Thoracic aorta (tissue), 2 donors: ENCODE measurements at places on chromosomes 1 and 21. TPM values are rescaled to one million over a fixed set of nuclear protein-coding genes. Genes with fewer than 3 reads are reported as not detected.

CD160 gene
- 0.28 TPM for total RNA-seq

FCER1A gene
- 2.8 TPM for total RNA-seq

S100A9 gene
- 138 TPM for total RNA-seq

KLHDC7A gene
- not detected for total RNA-seq

LINGO4 gene
- not detected for total RNA-seq

GCSAML gene
- 1.2 TPM for total RNA-seq

GRCh38 chr1:232463225-232463624 lies 166.7 kb downstream of the SIPA1L2 start:
- DNase-seq: no peak

GRCh38 chr1:108075055-108075454 lies 110.1 kb upstream of the VAV3 start:
- DNase-seq: no peak

- DNase-seq: no peak
Observed at GRCh38 chr1:207619871-207620542, 24.9 kb upstream of the CR1L start.

- no peak for DNase-seq
Observed at GRCh38 chr1:186681121-186681520, 898 bp upstream of the PTGS2 start.

DNA sequence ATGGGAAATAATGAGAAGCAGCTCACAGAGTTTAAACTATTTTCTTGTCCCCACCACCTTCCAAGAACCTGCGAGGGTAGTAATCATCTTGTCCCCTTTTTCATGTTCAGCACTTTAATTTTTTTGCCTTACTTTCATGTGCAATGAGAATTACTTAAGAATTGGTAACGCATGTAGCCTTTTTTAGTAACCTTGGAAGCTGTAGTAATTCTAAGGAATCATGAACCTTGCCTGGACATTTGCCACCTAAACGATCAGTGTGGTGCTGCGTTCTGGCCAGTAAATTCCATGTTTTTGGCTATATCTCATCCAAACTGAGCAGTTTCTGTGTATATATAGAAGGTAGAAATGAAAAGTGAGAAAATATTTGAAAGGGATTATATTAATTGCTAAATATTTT lies 3.9 kb upstream of the VAMP3 start:
- DNase-seq: no peak

DNA sequence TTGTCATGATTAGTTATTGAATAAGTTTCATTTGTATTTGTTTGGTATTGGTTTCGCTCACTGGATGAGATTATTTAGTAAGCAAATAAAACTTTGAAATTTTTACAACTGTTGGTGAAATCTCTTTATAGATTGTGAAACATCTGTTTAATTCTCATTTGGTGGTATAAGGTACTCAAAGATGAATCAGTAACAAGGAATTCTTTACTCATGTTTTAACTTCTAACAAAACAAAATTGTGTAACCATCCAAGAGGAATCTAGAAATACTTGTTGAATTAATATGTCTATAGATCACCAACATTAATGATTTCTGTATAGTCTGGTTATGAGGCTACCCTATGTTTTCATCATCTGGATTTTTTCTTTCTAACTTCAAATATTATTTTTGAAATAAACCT lies 62.8 kb upstream of the USP25 start:
- DNase-seq: no peak

DNA sequence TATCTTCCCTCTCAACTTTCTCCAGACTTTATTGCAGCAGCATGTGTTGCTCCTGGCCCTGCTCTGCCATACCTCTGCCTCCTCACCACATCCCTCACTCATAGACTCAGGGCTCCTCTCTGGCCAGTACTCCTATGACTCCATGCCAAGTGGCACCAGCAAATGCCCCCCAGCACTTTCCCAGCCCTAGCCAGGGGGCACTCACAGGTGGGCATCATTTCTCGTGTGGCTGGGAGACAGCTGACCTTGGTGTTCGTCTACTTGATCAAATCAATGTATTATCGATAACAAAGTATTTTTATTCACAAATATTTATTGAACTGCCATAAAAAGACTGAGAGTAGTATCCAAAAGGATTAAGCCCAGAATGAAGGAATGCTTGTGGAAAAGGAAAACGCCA lies 418.2 kb downstream of the FAM72C start:
- no peak for DNase-seq
